Body of pancreas (tissue), 4 donors: ENCODE measurements at places on chromosomes 7 and 10. TPM values are rescaled to one million over a fixed set of nuclear protein-coding genes. Genes with fewer than 3 reads are reported as not detected.

DNA sequence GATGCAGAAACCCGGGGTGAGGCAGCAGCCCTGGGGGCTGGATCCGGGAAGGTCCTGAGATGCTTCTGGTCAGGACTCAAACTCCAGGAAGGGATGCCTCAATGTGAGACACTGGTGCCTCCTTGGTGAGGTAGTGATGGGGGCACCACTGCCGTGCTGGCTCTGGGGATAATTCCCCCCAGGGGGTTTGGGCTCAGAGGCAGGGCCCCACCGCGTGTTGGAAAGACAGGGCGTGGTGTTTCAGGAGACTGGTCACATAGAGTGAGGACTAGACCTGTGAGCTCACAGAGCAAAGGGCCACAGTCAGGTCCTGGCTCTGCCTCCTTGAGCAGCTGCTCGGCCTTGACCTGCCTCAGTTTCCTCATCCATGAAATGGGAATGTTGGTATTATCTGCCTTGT is 361.9 kb downstream of the GLRX3 start:
- no peak overlapping the region for H3K27ac ChIP-seq
- no peaks in the 10 kb centered on the region for H3K27me3 ChIP-seq
- DNase-seq: no peak
- no peaks in the 10 kb centered on the region for H3K4me1 ChIP-seq

DNA sequence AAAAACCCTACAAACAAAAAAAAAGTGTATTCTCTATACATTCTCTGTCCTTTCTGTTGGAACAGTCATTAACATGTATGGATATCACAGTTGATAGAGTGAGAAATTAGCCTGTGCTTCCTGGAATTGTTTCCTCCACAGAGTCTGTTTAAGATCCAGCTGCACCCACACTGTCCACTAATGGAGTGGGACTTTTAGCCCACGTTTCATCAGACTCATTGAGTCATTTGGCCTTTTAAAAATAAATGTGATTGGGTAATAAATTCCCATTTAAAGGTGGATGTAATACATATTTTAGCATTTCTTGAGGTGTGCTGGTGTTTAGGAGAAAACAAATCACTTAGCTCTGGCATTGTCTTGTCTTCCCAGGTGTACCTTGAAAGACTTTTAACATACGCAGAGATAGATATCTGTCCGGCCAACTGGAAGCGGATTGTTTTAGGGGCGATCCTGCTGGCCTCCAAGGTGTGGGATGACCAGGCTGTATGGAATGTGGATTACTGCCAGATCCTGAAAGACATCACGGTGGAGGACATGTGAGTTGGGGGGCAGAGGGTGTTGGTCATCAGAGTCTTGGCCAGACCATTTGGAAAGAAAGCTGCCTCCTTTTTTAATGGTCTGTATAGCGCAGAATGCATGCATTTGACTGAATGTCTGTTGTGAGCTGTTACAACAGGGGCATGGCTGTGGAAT is 52.3 kb upstream of the GJD4 start:
- H3K27me3 ChIP-seq: no peaks in the 10 kb centered on the region
- no peak for DNase-seq
- H3K36me3 ChIP-seq: no peaks in the 10 kb centered on the region
- no peaks in the 10 kb centered on the region for H3K4me1 ChIP-seq

DNA sequence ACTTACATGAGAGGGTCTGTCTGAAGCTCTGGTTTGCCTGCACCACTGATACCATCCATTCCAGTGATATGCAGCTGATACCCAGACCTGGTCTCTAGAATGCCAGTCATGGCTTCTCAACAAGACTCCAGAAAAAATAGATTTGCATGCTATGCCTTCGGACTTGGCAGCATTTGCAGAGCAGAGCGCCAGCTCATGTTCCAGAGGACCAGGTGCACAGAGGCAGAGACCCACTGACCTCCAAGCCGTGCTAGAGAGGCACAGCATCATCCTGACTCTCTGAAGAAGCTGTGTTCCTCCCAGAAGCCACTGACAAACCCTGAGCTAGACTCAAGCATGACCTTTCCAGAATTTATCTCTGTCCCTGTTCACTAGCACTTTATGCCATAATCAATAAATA is 6.9 kb upstream of the PRKAG2 start:
- no peak for DNase-seq
- H3K27ac ChIP-seq: no peak overlapping the region
- H3K4me3 ChIP-seq: no peak overlapping the region
- no peaks in the 10 kb centered on the region for H3K27me3 ChIP-seq
- no peaks in the 10 kb centered on the region for H3K36me3 ChIP-seq
- H3K4me1 ChIP-seq: no peaks in the 10 kb centered on the region

- no peaks in the 10 kb centered on the region for H3K27me3 ChIP-seq
- H3K4me3 ChIP-seq: no peak overlapping the region
- no peak overlapping the region for H3K27ac ChIP-seq
Observed at GRCh38 chr7:131454498-131454897, 101.9 kb downstream of the PODXL start.

- no peaks in the 10 kb centered on the region for H3K36me3 ChIP-seq
- peak overlapping the region; percentile 15 for H3K27ac ChIP-seq
- peaks cover 12% of the 10 kb centered on the region for H3K4me1 ChIP-seq
- peak; percentile 35 for DNase-seq
- no peaks in the 10 kb centered on the region for H3K27me3 ChIP-seq
- H3K4me3 ChIP-seq: no peak overlapping the region
Observed at GRCh38 chr10:103696411-103697145, 158.8 kb downstream of the SH3PXD2A start.

- H3K4me3 ChIP-seq: no peak overlapping the region
- peak; percentile 49 for DNase-seq
- H3K4me1 ChIP-seq: no peaks in the 10 kb centered on the region
- H3K27me3 ChIP-seq: no peaks in the 10 kb centered on the region
Observed at GRCh38 chr7:135755351-135755753, 6.7 kb upstream of the FAM180A start.

- H3K27me3 ChIP-seq: no peaks in the 10 kb centered on the region
- H3K36me3 ChIP-seq: no peaks in the 10 kb centered on the region
- H3K4me1 ChIP-seq: no peaks in the 10 kb centered on the region
- H3K4me3 ChIP-seq: no peak overlapping the region
Observed at GRCh38 chr10:8338177-8338766, 283.8 kb downstream of the GATA3 start.

DNA sequence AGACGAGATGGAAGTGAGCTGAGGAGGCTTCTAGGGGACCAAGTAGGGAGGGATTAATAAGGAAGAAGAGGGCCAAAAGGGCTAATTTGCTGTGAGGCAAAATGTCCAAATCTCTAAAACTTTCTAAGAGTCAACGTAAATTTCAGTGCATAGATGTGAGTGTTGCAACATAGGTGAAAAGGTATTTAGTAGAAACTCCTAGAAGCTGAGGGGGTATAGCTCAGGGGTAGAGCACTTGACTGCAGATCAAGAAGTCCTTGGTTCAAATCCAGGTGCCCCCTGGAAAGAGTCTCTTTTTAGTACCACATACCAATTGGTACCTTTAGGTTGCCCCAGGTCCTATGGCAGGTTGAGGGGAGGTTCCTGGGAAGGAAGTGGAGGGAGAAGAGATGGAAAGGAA is 48.7 kb upstream of the ZNF746 start:
- H3K36me3 ChIP-seq: peaks cover 22% of the 10 kb centered on the region
- no peaks in the 10 kb centered on the region for H3K27me3 ChIP-seq
- H3K4me1 ChIP-seq: no peaks in the 10 kb centered on the region
- H3K4me3 ChIP-seq: no peak overlapping the region
- H3K27ac ChIP-seq: no peak overlapping the region

- H3K4me3 ChIP-seq: no peak overlapping the region
- H3K36me3 ChIP-seq: no peaks in the 10 kb centered on the region
- H3K27me3 ChIP-seq: no peaks in the 10 kb centered on the region
- H3K27ac ChIP-seq: no peak overlapping the region
- no peaks in the 10 kb centered on the region for H3K4me1 ChIP-seq
Observed at GRCh38 chr10:62980687-62981086, 152.4 kb upstream of the NRBF2 start.

GRCh38 chr7:91169830-91170191 is 94.4 kb upstream of the FZD1 start:
- no peaks in the 10 kb centered on the region for H3K4me1 ChIP-seq
- DNase-seq: no peak
- no peak overlapping the region for H3K4me3 ChIP-seq
- no peaks in the 10 kb centered on the region for H3K36me3 ChIP-seq
- no peaks in the 10 kb centered on the region for H3K27me3 ChIP-seq
- H3K27ac ChIP-seq: no peak overlapping the region

DNA sequence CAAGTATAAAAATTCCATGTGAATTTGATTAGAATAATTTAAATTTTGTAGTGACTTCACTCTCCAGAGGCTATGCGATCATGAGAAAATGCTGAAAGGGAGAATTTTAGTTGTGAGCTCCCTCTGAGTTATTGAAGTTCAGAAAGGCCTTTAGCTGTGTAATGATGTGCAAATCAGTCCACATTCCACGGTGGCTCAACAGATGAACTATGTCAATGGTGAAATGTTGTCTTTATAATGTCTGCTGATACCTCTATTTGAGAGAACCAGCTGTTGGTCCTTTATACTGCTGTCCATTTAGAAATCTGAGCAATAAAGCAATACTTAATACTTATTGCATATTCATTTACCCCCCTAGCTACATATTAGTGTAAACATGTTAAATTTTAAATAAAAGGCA is 7.1 kb upstream of the ITGB8 start:
- H3K27ac ChIP-seq: no peak overlapping the region
- H3K4me1 ChIP-seq: peaks cover 14% of the 10 kb centered on the region
- no peaks in the 10 kb centered on the region for H3K27me3 ChIP-seq
- no peaks in the 10 kb centered on the region for H3K36me3 ChIP-seq
- DNase-seq: no peak

DNA sequence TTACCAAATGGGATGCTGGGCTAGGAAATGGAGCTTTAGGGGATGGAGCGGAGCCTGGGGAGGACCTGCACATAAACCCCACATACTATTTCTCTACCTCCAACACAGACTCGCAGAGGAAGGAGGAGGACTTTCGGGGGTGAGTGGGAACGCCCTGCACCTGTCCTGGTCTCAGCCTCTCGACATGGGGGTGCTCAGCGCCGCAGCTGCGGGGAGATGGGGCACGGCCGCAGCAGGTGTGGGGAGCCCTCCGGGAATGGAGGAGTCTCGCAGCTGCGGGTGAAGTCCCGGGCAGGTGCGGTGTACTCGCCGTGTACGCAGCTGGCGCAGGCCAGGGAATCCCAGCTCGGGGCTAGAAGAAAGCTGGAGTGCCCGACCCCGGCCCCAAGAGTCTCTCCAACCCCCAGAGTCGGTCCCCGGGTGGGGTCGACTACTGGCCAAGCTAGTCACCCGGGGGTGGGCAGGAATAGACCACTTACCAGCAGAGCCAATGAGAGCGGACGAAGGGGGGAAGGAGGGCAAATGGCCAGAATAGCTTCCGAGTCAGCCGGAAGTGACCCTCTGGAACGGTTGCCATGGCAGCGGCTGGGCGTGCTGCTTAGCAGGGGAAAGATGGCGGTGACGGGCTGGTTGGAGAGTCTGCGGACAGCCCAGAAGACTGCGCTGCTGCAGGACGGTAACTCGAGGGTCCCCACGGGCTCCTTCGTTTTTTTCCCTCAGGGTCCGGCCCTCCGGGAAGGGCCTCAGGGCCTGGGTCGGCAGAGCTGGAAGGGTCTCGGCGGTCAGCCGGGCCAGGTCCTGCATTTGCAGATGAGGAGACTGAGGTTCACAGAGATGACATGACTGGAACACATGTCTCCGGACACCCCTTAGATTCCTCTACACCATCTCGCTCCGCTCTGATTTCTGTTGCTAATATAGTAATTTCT is at the start of the genes DPCD and POLL:
DPCD (plus strand) TSS at position 597 of the 929 bp plus-strand sequence; CDS start at position 613, 16 bp downstream.
POLL (minus strand) TSS at position 533 of the 929 bp plus-strand sequence. CDS start 897 bp downstream, outside the sequence.
- peak; percentile 98 for DNase-seq
- no peaks in the 10 kb centered on the region for H3K27me3 ChIP-seq
- peak within 1 kb of the TSS; percentile 90 for H3K4me3 ChIP-seq
- H3K36me3 ChIP-seq: no peaks in the 10 kb centered on the region

DNA sequence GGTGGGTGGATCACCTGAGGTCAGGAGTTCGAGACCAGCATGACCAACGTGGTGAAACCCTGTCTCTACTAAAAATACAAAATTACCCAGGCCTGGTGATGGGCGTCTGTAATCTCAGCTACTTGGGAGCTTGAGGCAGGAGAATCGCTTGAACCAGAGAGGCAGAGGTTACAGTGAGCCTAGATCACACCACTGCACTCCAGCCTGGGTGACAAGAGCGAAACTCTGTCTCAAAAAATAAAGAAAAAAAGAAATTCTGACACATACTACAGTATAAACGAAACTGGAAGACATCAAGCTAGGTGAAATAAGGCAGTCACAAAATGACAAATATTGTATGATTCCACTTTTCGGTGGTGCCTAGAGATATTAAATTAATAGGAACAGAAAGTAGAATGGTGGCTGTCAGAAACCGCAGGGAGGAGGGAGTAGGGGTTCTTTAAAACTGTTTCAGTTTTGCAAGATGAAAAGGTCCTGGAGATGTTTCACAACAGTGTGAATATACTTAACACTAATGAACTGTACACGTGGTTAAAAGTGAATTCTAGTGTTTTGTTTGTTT is 23.2 kb downstream of the PILRA start:
- H3K4me1 ChIP-seq: no peaks in the 10 kb centered on the region
- no peaks in the 10 kb centered on the region for H3K27me3 ChIP-seq
- DNase-seq: no peak
- H3K4me3 ChIP-seq: no peak overlapping the region
- H3K36me3 ChIP-seq: no peaks in the 10 kb centered on the region
- H3K27ac ChIP-seq: no peak overlapping the region

GRCh38 chr10:11440250-11441150 is 170.9 kb downstream of the USP6NL start:
- H3K27me3 ChIP-seq: no peaks in the 10 kb centered on the region
- H3K27ac ChIP-seq: no peak overlapping the region
- H3K4me3 ChIP-seq: no peak overlapping the region

DNA sequence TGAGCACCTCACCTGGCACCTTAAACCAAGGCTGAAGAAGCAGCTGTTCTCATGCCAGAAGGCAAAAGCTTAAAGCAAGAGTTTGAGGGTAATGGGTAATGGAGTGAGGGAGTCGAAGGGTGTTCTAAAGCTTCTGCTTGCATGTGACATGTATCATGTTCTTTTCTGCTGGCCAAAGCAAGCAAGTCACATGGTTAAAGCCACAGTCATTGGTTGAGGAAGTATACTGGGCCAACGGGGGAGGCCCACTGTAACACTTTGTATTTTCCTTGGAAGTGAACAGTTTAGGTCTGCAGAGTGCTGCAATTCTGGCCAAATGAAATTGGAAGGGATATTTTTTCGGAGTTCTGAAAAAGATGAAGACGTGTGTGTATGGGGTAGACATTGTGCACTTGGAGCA is 75.7 kb downstream of the REEP3 start:
- H3K36me3 ChIP-seq: peaks cover 3% of the 10 kb centered on the region
- DNase-seq: no peak
- no peaks in the 10 kb centered on the region for H3K27me3 ChIP-seq
- H3K27ac ChIP-seq: no peak overlapping the region

- H3K27ac ChIP-seq: no peak overlapping the region
- no peaks in the 10 kb centered on the region for H3K27me3 ChIP-seq
- DNase-seq: no peak
- H3K4me3 ChIP-seq: no peak overlapping the region
Observed at GRCh38 chr7:6276911-6277408, 4.5 kb upstream of the CYTH3 start.

ZNF365 gene
- 1.6 TPM for total RNA-seq

CNTNAP2 gene
- total RNA-seq: not detected

SSC4D gene
- 7.6 TPM for total RNA-seq

DGKB gene
- not detected for total RNA-seq

XPNPEP1 gene
- 104 TPM for total RNA-seq

TEX47 gene
- total RNA-seq: not detected

SLC16A9 gene
- total RNA-seq: 2.6 TPM

GJD4 gene
- total RNA-seq: not detected

TUBB8 gene
- 14.2 TPM for total RNA-seq

GNG11 gene
- 6.6 TPM for total RNA-seq

SFMBT2 gene
- total RNA-seq: 1.6 TPM

CTTNBP2 gene
- 18.5 TPM for total RNA-seq

CLRN3 gene
- 0.26 TPM for total RNA-seq

CDK1 gene
- not detected for total RNA-seq

TMEM225B gene
- total RNA-seq: 0.52 TPM
